A673 (cell line): ENCODE measurements at places on chromosomes 11 and 22. TPM values are rescaled to one million over a fixed set of nuclear protein-coding genes. Genes with fewer than 3 reads are reported as not detected.

GRCh38 chr22:42758931-42759629 lies 38.4 kb upstream of the A4GALT start:
- no peaks in the 10 kb centered on the region for H3K27me3 ChIP-seq
- H3K4me1 ChIP-seq: no peaks in the 10 kb centered on the region
- DNase-seq: no peak
- H3K27ac ChIP-seq: no peak overlapping the region
- H3K4me3 ChIP-seq: no peak overlapping the region

- no peak for DNase-seq
- no peak overlapping the region for H3K4me3 ChIP-seq
- peaks cover 10% of the 10 kb centered on the region for H3K4me1 ChIP-seq
- H3K27ac ChIP-seq: no peak overlapping the region
Observed at GRCh38 chr22:43012390-43012789, 2.6 kb downstream of the PACSIN2 start.

The ZW10 gene
- 31.4 TPM in 2 replicates for total RNA-seq

The TEAD1 gene
- 74.6 and 81.8 TPM in 2 replicates for total RNA-seq
